T-helper 9 cell (primary cell): ENCODE measurements at places on chromosomes 1 and 21.

- DNase-seq, result no peak
Measured at GRCh38 chr1:3321559-3322449, 132.7 kb upstream of the ARHGEF16 start.

GRCh38 chr1:196732526-196732925 lies 42.1 kb upstream of the CFHR3 start:
- DNase-seq, result no peak

GRCh38 chr1:32413507-32414185 lies 19.4 kb upstream of the BSDC1 start:
- DNase-seq, result peak; percentile 60

DNA sequence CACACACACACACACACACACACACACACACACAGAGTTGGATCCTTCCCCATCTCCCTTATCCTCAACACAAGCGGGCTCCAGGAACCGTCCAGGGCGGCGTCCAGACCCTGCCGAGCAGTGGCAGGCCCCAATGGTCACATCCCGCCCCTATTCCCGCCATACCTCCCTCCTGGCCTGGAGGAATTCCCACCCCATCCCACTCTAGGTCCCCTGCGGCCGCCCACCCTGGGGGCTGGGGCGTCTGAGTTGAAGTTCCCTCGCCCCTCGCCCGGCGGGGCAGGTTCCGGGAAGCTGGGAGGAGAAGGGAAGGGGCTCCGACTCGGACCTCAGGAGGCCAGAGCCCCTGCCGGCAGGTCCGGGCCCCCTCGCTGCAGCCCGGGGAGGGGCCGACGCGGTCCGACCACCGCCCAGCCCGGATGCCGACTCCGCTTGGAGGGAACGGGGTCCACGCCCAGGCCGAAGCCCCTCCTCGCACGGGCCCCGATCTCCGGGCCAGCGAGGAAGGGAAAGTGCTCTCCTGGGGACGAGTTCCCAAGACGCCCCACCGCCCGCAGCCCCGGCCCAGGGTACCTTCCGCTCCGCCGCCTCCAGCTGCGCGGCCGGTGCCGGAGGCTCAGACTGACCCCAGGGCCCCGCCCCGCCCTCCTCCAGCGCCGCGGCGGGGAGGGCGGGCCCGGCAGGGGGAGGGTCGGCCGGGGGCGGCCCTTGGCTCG lies at the start of gene RHOC:
Gene RHOC (minus strand): TSS at position 623 of the 716 bp plus-strand sequence. CDS start 3,328 bp downstream, outside the sequence.
- peak; percentile 33 for DNase-seq

- no peak for DNase-seq
Measured at GRCh38 chr1:1123581-1124507, 8.0 kb upstream of the C1orf159 start.

DNA sequence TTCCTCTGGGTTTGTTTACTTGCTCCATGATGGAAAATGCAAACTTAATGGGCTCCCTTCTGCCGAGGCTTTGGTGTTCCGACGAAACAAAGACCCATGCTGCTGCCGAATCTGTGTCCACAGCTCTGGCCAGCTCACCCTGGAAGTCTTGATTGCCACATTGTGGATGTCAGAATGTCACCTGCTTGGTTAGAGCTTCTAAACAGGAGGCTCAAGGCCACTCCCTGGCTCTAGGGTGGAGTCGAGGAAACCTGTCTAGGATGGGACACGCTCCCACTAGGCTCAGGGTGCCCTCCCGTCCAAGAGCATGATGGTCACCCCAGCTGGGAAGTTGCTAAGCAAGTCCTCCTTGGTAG lies 279.3 kb upstream of the VAMP3 start:
- DNase-seq, result no peak

GRCh38 chr1:7916501-7916830 lies 24.2 kb downstream of the TNFRSF9 start:
- no peak for DNase-seq

DNA sequence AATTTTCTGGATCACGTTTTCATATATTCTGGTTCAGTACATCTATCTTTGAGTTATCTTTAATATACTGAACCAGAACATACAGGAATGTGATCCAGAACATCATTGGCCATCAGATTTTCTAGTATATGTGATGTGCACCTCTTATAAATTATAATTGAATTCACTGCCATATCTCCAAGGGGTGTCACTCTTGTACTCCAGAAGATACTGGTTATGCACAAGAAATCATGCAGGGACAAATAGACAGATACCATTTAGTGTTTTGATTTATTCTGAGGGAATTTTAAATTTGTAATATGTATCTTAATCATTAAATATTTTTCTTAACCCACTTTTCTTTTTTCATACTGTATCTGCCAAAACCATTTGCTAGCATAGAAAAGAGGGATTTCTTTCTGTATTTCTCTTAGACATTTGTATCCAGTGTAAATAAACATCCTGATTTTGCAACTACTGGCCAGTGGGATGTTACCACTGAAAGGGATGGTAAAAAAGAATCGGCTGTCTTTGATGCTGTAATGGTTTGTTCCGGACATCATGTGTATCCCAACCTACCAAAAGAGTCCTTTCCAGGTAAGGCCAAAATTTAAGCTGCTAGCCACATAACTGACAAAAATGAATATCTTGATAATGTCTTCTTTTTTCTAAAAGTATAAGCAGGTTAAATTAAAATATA lies 16.7 kb downstream of the FMO3 start:
- DNase-seq, result no peak

- no peak for DNase-seq
Measured at GRCh38 chr21:37780991-37781983, 135.0 kb downstream of the KCNJ6 start.

DNA sequence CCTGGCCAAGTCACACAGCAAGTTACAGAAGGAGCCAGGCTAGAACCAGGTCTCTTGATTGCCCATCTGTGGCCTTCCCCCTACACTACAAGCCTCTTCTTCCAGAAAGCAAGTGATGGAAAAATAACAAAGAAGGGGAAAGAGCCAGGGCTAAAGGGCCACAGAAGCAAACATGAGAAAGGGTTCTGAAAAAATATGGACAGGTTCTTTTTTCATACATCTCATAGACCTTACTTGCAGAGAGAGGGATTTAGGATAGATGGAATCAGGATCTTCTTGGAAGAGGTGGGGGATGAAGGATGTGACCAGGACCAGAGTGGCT lies 3.2 kb downstream of the RHBG start:
- DNase-seq, result no peak

GRCh38 chr1:96329121-96329520 lies 392.5 kb upstream of the PTBP2 start:
- DNase-seq, result no peak

GRCh38 chr1:57518496-57518895 lies 94.6 kb upstream of the DAB1 start:
- no peak for DNase-seq

- no peak for DNase-seq
Measured at GRCh38 chr21:39087238-39088030, 95.8 kb downstream of the PSMG1 start.

DNA sequence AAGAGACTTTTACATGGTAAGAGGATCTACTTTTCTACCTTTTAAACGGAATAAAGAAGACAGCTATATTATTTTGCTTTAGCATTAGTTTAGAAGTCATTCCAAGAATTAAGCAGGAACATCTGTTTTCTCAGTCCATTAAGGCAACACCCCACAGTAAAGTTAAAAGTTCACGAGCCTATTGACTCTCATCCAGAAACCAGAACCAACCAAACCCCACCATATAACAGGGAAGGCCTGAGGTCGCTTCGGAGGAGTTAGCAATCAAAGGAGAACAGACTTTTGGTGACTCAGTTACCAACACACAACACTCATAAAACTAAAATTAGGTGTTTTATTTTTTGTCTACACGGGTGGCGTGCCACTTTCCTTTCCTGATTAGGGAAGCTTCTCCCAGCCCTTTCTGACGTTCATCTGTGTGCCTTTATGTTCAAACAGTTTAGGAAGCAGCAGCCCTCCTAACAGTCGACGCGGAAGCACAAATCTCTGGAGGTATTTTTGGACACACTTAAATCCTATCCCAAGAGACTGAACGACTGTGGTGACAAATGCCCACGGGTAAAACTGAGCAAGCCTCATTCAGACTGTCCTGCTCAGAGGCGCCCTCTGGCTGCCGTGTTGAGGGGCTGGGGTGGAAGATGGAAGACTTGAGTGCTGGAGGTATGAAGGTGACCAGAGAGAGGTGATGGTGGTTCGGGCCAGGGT lies 8.6 kb upstream of the PLA2G2C start:
- DNase-seq, result peak; percentile 72

GRCh38 chr1:214380396-214380795 lies 99.4 kb downstream of the SMYD2 start:
- no peak for DNase-seq

DNA sequence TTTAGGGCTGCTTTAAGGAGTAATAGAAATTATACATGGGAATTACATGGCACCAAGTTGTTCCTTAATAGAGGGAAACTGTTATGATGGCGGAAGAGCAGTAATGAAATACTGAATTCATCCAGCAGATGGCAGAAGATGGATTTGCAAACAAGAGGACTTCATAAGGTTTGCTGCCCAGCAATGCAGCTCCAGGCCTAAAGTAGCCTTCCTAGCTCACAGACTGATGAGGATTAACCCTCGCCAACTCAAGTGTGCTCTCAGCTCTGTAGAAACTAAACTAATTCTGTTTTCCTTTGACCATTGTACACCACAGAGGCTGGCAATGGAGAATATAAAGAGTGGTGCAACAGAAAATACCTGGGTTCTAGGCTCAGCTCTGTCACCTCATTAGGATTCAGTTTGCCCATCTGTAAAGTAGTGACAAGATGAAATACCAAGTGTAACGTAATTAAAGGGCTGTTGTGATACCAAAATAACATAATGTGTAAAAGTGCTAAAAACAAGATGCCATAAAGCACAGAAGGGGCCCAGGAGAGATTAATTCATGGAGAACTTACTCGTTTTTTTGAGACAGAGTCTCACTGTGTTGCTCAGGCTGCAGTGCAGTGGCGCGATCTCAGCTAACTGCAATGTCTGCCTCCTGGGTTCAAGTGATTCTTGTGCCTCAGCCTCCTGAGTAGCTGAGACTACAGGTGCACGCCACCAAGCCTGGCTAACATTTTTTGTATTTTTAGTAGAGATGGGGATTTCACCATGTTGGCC lies 102.4 kb upstream of the SERBP1 start:
- no peak for DNase-seq

GRCh38 chr1:193060115-193060403 lies 647 bp downstream of the RO60 start:
- DNase-seq, result no peak

GRCh38 chr1:14880456-14881316 lies 272.9 kb upstream of the TMEM51 start:
- no peak for DNase-seq

DNA sequence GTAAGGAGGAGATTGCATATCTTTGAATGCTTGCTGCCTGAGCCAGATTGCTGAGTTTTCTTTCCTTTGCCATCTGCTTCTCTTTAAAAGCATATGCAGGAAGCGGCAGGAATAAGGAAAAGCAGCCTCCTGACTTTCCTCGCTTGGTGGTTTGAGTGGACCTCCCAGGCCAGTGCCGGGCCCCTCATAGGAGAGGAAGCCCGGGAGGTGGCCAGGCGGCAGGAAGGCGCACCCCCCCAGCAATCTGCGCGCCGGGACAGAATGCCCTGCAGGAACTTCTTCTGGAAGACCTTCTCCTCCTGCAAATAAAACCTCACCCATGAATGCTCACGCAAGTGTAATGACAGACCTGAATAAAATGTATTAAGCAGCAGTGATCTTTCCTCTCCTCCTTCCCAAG lies 1.5 kb downstream of the CORT start:
- DNase-seq, result no peak

- DNase-seq, result no peak
Measured at GRCh38 chr1:220013497-220013896, 32.8 kb downstream of the EPRS1 start.

GRCh38 chr21:15057285-15057684 lies 7.5 kb downstream of the NRIP1 start:
- no peak for DNase-seq

- no peak for DNase-seq
Measured at GRCh38 chr21:16243396-16243795, 513.6 kb downstream of the USP25 start.

DNA sequence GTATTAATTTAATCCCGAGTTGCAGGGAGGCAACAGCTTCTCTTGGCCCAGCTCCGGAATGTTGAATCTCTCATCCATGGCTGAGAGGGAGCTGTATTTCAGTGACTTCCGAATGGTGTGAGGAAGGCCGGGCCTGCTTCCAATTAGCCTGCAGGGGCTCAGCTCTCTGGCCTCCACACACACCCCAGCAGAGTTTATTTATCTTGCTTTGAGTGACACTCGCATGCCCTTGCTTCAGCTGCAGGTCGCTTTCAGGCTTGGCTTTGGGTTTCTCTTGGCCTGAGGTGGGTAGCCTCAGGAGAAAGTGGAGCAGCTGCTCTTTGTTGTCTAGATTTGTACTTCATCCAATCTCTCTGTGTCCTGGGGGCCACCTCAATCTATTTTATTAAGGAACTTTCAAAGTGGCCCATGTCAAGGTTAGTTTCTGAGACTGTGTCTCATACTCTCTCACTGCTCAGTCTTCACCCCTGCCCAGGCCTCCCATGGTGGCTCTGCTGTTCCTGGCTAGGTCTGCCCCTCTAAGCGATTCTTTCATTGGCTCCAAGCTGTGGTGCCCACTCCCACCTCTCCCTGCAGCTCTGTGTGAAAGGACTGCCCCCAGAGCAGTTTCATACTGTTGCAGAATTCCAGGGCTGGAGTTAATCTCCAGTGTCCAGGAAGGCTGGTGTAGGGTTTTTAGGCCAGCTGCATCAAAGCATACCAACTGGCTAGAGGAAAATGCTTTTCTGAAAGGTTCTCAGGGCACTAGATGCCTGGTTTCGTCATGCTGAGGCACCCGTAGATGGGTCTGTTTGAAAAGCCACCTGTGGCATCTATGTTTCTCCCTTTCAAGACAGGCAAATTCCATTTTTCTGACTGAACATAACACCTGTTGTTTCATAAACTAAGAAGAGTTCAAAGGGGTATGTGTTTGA lies 153.5 kb downstream of the PLXNA2 start:
- DNase-seq, result no peak

GRCh38 chr1:20834192-20834591 lies 47.1 kb upstream of the HP1BP3 start:
- DNase-seq, result no peak

DNA sequence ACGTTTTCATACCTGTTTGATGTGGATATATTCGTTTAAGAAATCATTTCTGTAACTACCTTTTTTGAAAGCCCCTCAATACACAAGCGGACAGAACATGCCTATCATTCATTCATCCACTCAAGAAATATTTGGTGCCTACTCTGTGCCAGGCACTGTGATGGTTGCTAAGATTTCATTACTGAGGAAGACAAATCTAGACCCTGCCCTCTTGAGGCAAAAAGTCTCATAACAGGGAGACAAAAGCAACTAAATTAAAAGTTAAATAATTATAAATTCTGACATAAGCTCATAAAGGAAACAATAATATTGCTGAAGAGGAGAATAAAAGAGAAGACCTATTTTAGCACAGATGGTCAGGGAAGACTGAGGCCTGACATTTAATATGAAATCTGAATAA lies 203.5 kb upstream of the ZNHIT6 start:
- DNase-seq, result no peak
